ENCODE measurements at places on chromosomes 3 and 15.

DNA sequence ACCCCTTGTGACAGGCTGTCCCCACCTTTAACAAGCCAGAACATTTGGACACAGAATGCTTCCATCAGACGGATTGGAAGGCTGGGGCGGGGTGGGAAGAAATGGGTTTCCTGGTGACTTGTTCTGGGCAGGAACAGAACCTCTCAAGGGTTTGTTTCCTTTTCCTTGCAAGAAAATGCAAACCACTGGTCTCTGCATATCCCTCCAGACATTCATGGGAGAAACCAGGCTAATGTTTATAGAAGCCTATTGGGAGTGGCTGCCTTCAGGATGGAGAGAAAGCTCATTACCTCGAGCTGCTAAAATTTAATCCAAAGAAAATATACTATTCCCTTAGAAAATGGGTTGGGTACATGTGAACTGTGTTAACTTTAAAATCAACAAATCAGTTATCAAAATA lies 21.9 kb downstream of the MINAR1 start:
- no peak for DNase-seq

DNA sequence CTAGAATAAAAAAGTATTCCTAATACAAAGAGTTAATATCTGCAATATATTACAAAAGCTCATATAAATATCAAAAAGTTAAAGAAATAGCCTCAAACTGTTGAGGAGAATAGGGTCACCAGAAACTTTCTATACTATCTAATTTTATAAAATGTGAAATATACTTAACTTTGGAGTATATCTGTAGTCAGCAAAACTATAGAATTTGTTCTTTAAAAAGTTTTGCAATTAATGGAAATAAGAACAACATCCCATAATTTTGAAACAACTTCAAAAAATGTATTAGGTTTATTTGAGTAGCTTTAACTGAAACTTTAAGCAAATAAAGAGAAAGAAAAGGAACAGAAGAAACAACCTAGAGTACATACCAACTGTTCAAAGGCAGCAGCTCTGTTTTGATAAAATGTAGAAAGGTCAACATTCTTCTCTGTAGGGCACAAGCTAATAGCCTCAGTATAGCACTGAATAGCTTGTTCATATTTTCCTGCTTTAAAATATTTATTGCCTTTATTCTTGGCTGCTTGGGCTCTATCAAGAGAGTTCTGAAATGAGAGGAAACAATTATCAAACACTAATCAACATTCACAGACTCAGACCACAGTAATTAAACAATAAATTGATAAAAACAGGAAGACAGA lies 14.3 kb downstream of the TOMM70 start:
- no peak for DNase-seq

DNA sequence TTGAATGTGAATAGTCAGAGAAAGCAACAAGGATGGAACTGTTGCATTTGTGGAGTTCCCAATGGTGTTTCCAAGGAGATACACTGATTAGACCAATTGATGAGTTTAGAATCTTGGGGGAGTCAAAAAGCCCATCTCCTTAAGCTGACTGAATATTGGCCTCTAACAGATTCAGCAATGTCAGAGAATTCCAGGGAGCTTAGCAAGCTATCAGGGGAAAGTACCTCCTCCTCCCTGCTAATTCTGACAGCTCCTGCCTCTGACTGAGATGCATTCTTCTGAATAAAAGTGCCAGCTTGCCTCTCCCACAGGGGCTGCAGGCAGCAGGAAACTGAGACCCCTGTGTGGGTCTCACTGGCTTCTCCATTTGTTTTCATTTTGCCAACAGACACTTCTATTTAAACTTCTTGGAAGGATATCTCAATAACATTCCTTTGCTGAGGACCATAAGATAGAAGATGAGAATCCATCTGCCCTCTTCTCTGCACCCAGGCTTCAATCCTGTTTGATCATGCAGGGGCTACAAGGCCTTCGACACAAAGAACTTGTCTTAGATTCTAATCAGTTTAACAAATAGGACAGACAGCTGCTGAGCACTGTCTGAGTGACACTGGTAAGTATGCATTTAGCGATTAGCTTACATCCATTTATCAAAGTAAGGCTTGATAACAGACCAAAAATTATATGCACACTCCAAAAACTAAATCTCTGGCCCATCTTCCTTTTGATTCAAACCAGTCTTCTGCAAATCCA lies 1080.8 kb downstream of the TUSC7 start:
- DNase-seq: no peak

DNA sequence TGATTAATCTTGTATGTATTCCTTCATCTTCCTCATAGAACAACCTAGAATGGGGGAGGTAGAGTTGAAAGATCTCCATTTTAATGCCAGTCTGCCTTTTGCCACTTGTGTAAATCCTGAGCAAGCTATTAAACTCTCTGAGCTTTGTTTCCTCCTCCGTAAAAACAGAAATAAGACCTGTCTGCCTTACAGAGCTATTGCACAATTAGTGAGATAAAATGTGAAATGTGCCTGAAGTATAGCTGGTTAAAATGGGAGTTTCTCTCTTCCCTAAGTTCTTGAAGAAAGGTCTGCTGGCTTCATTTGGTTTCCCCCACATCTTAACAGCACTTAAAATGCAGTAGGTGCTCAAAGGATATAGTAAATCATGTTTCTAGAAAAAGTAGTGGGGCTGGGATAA lies 19.0 kb downstream of the ALDH1A2 start:
- no peak for DNase-seq

GRCh38 chr3:192038726-192039125 lies 577.8 kb downstream of the PYDC2 start:
- no peak for DNase-seq

DNA sequence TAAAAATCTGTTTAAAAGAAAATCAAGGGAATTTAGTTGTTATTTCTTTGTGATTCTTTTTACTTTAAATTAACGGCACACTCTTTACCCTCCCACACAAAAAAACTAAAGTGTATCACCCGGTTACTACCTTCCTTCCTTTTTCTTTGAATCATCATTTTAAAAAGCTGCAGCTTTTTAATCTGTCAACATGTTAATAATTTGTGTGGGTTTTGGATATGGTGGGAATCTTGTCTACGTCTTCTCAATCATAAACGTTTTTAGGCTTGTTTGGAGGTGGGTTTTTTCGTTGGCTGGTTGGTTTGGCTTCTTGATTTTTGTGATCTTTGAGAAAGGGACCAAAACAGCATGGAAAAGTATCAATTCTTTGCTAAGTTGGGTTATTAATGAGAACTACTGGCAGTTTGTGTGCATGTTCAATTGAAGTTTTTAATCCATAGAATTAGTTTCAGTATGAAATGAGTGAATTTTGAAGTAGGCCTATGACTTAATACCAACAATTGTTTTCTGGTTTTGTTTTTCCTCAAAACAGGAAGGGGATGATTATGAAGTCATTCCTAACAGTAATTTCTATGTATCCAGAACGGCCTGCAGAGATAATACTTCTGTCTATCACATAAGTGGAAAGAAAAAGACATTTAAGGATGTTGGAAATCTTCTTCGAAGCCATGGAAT lies 4.5 kb downstream of the SMC4 start:
- no peak for DNase-seq

- no peak for DNase-seq
Measured at GRCh38 chr3:32502946-32503286, 264 bp upstream of the CMTM6 start.
